ENCODE measurements at places on chromosomes 5 and 9.
A peak's percentile ranks its signal among the peaks of the same experiment; 100 is the strongest.

DNA sequence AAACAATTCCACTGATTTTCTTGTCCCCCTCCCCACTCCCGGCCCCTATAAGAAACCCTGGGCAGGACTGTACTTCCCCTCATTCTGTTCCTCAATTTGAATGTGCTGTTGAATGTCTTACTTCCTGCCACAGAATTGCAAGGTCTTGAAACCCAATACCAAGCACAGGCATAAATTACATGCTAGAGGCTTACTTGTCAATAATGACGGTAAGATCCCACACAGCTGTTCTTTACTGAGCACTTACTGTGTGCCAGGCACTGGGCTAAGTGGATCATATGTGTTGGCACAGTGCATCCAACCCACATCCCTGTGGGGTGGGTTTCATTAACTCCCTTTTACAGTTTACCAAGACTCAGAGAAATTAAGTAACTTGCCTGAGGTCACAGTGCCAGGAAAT lies 63.4 kb downstream of the MVB12B start:
- no peak for DNase-seq

DNA sequence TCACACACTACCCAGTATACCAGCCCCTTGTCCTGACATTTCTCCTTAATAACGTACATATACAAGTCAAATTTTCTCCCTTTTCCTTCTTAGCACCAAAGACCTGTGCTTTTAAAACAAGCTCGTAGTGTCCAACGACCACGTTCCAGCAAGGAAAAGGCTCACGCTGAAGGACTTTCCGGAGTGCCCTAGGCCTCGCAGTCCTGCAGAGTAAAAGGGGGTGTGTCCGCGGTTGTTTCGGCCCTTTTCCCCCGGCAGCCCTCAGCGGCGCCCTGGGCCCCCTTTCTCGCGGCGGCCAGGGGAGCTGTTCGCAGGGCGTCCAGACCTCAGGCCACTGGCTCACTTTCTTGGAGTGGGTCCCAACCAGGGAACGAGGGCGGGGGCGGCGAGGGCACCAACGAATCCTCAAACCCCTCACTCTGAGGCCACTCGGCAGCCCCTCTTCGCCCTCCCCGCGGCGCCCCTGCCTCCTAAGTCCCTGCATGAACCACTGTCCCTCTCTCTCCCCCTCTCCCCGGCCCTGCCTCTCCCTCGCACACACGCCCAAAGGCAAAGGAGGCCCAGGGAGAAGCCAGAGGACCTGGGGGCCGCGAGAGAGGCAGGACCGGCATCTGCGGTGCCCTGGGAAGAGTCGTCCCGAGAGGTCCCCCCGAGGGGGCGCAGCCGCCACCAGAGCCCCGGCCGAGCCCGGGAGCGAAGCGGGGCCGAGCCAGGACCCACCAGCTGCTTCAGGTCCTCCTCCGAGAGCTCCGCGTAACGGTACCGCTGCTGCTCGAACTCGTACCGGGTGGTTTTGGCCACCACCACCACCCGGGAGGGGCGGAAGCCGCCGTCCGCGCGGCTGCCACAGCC lies 720 bp downstream of the NADK2 start:
- peak; percentile 20 for DNase-seq

DNA sequence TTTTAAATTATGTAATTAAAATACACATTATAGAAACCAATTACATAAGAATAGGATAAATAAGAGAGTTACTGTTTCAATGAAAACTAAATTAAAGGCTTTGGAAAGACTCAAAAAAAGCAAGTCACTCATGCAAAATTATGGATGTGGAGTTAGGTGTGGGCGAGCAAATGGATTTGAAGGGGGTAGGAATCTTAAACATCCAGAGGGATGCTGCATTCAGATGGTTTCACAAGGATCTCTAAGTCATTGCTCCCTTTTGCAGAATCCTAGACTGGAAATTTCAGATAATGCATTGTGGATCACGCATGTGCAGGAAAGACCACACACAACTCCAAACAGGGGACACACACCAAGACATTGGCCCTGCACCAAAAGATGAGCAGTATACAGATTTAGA lies 57.5 kb downstream of the DRD1 start:
- no peak for DNase-seq

GRCh38 chr9:114722937-114723620 lies 41.1 kb upstream of the TEX48 start:
- DNase-seq, result no peak

GRCh38 chr9:10331157-10331556 lies 281.6 kb downstream of the PTPRD start:
- no peak for DNase-seq

DNA sequence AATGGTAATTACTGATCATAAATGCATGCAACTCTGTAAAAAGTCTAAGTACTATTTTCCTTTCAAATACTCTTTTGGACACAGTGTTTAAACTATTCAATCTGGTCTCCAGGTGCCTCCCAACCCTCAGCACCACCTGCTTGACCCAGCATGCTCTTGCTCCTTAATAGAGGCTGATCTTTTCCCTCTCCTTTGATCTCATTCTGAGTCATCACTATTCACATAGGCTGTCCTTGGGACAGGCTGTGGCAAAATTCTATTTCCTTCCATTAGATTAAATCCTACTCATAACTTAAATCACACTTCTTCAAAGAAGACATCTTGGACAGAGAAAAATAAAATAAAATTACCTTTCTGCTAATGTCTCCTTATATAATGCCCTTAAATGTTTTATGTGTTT lies 199.4 kb upstream of the ST8SIA4 start:
- no peak for DNase-seq

Data from CD4-positive, alpha-beta T cell treated with Interleukin-17A for 4 hours (primary cell).